Stimulated activated CD4-positive, alpha-beta T cell treated with anti-CD3 and anti-CD28 coated beads, Interleukin-1b, Interleukin-23, amount 100 ng/mL, for 1 hour (primary cell): ENCODE measurements at places on chromosomes 3 and 15.

- no peak for DNase-seq
These were observed 5.6 kb upstream of the FEM1B start for GRCh38 chr15:68271854-68272471.

GRCh38 chr3:122092460-122093165 lies 37.5 kb downstream of the CD86 start:
- no peak for DNase-seq

DNA sequence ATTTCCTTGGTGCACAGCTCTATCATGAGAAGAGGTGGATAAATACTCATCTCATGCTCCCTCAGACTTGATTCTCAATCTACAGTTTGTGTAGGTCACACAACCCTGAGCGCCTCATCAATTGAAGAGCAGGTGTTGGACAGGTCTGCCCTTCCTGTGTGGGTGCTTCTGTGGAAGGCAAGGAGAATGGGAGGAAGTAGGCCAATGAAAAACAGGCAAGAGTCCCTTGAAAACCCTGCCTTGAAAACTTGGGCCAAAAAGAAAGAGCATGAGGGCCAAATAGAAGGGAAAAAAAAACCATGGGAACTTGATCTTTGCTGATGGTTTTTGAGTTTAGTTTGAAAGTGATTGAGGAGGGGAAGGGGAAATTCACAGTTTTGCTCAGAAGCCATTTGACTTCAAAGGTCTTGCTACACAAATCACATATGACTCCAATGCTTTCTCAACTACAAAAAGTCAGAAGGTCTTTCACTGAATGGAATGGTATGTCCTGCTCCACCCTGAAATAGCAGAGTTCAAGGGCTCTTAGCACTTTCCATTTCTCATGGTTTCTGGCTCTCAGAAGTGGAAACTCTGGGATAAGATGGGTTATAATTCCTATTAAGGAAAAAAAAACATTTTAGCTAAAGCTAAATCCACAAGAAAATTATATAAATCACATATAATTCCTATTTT lies 37.2 kb upstream of the TM4SF1 start:
- no peak for DNase-seq

GRCh38 chr15:71549091-71549490 lies 261.3 kb upstream of the NR2E3 start:
- DNase-seq = no peak

GRCh38 chr15:78454992-78455391 lies 17.0 kb downstream of the IREB2 start:
- DNase-seq = no peak

DNA sequence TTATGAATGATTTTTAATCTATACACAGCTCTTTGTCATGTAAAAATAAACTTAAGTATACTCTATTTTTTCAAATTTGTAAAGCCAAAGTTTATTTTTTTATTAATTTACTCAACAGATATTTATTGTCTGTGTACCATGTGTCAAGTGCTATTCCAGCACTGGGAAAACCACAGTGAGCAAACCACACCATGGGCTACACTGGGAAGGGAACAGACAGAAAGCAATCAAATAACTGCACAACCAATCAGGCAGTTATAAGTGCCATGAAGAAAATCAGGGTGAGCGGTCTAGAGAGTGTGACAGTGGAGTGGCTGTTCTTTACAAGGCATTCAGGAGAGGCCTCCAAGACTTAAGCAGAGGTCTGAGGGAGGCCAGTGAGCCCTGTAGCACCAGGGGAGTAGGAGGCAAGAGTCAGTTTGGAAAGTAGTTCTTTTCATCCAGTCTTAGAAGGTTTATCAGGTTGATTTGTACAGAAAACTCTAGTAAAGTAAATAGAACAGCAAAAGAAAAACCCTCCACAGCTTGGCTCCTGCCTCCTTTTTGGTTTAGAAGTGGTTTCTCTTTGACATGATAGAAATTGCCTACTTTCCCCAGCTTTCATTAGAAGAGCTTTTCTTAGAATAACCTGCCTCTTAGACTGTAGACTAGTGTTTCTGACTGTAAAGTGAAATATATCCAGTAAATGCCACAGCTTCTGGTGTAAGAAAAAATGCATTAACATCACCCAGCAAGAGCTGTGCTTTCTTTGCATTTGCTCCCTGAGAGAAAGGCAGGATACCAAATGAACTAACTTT lies 13.7 kb downstream of the EIF2AK4 start:
- DNase-seq = no peak

- DNase-seq = no peak
These were observed 4.6 kb downstream of the ITGA11 start for GRCh38 chr15:68427366-68427765.
